ENCODE measurements at places on chromosomes 1 and 21. TPM values are rescaled to one million over a fixed set of nuclear protein-coding genes. Genes with fewer than 3 reads are reported as not detected.

Gene CLCA1
- total RNA-seq = not detected

Gene SLC1A7
- total RNA-seq = not detected

DNA sequence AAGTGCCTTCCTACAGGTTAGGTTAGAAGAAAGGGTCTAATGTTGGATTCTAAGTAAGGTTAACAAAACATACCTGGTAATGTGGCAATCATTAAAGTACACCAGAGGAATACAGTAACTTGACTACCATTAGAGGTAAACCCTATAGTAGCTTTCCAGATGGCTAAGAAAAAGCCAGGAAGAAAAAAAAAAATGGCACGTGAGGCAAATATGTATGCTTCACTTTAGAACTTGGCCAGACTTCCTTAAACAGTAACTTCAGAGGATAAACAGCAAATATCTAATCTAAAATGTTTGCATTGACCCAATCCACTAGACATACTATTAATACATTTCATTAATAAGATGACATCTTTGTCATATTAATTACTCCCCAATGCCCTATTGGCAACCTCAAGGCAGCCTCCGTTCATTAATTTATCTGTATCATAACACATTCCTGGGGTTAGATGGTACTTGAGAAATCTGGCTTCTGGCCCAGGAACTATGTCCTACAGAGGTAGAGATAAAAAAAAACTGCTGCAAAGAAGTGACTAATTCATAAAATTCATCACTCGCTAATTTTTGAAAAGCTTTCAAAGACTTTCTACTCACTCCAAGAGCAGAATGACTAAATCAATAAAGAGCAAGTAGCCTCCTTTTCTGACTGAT lies 5.8 kb downstream of the DCAF8 start:
- no peak for DNase-seq
- H3K4me1 ChIP-seq = peaks cover 26% of the 10 kb centered on the region
- H3K27ac ChIP-seq = no peak overlapping the region
- H3K27me3 ChIP-seq = no peaks in the 10 kb centered on the region
- no peak overlapping the region for H3K4me3 ChIP-seq

GRCh38 chr1:245325922-245326795 lies 171.4 kb downstream of the KIF26B start:
- no peak overlapping the region for H3K4me3 ChIP-seq
- no peak overlapping the region for H3K27ac ChIP-seq
- peaks cover 1% of the 10 kb centered on the region for H3K27me3 ChIP-seq

DNA sequence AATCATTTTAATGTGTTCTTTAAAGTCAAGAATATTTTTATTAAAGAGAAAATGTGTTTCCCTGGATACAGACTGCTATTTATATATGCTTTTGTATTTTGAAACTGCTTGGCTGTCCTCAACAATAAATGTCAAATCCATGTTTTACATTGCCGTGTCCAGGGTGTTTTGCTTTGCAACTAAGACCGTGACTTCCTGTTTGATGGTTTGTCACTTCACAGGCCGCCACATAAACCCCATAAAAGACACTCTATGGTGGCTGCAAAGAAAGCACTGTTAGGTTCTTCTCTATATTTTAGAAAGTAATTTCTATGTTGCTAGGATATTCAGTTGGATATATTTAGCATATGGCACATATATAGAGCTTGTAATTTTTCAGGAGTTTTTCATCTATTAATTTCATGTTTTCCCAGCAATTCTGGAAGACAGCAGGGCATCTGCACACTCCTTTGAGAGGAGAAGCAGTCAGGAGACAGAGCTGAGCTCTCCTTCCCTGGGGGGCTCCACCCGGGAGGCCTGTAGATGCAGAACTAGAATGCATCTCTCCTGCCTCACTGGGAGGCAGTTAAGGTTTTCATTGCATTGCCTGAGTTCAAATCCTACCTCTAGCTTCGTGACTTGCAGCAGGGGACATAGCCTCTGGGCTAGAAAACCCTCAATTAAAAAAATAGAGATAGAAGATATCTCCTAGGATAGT lies 33.1 kb downstream of the PRDM2 start:
- peak overlapping the region; percentile 61 for H3K4me3 ChIP-seq
- peaks cover 11% of the 10 kb centered on the region for H3K36me3 ChIP-seq
- peak; percentile 75 for DNase-seq
- H3K4me1 ChIP-seq = peaks cover 75% of the 10 kb centered on the region
- peak overlapping the region; percentile 86 for H3K27ac ChIP-seq

GRCh38 chr1:203596673-203597210 lies 29.9 kb upstream of the ATP2B4 start:
- peaks cover 36% of the 10 kb centered on the region for H3K4me1 ChIP-seq
- H3K27me3 ChIP-seq = peaks cover 4% of the 10 kb centered on the region
- H3K27ac ChIP-seq = no peak overlapping the region
- no peak for DNase-seq

Gene DEPDC1
- total RNA-seq = 28.7 TPM

DNA sequence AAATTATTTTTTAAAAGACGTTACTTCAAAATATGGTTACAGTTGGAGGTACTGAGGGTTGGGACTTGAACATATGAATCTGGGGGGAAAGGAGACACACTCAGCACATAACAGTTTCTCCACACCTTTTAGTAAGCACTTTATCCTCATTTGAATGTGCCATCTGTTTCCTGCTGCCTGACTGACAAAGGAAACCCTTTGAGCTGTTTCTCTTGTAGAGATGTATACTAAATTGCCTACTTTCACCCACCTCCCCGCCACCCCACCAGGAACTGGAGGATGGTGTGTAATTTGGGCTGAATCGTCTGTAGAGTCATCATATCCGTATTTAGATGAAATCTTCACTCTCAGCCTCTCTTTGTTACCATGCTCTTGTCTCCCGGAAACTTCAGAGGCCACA lies 108.1 kb downstream of the KAZN start:
- no peaks in the 10 kb centered on the region for H3K36me3 ChIP-seq
- no peak overlapping the region for H3K27ac ChIP-seq
- DNase-seq = no peak
- peaks cover 2% of the 10 kb centered on the region for H3K4me1 ChIP-seq
- no peaks in the 10 kb centered on the region for H3K27me3 ChIP-seq
- H3K4me3 ChIP-seq = no peak overlapping the region

- H3K27me3 ChIP-seq = no peaks in the 10 kb centered on the region
- H3K27ac ChIP-seq = peak overlapping the region; percentile 82
- peaks cover 79% of the 10 kb centered on the region for H3K36me3 ChIP-seq
- peak overlapping the region; percentile 35 for H3K4me3 ChIP-seq
- peaks cover 82% of the 10 kb centered on the region for H3K4me1 ChIP-seq
These were observed 32.3 kb downstream of the PTPRC start for GRCh38 chr1:198671136-198671535.

Gene HSD3B1
- total RNA-seq = not detected

Gene RGS8
- not detected for total RNA-seq

DNA sequence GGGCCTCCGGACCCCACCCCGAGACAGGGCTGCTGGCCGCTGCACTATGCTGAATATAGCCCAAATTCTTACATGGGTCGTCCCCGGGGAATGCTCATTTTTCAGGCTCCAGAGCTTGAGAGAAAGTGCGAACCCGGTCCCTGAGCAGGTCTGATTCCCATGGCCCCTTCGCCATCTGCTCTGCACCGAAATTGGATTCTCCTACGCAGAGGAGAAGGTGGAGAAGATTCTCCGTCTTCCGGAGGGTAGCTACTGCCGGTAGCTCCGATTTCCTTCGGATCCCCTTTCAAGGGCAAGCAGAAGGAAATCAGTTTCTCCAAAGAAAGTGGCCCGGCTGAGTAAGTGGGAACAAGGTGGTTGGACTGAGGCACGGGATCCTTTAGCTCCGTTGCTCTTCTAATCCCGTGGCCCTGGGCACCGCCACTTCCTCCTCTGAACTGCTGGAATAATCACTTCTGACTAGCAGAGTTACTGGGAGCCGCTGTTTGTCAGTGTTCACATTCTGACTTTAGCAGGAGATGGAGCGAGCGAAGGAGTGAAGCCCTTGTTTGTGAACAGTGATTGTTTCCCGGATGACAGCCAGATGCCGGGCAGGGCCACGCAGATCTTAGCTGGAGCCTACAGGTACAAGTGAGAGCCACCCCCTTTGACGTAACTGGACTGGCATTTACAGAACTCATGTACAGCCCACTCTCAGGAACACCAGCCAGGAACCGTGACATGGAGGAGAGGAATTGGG lies 1.1 kb upstream of the ZNF496 start:
- H3K4me1 ChIP-seq = peaks cover 71% of the 10 kb centered on the region
- peak overlapping the region; percentile 47 for H3K27ac ChIP-seq
- DNase-seq = no peak
- H3K27me3 ChIP-seq = no peaks in the 10 kb centered on the region

Gene PPM1J
- not detected for total RNA-seq

- H3K27me3 ChIP-seq = no peaks in the 10 kb centered on the region
- peaks cover 7% of the 10 kb centered on the region for H3K36me3 ChIP-seq
- H3K4me1 ChIP-seq = peaks cover 63% of the 10 kb centered on the region
These were observed 2.7 kb downstream of the ZBTB7B start for GRCh38 chr1:155005076-155006011.

DNA sequence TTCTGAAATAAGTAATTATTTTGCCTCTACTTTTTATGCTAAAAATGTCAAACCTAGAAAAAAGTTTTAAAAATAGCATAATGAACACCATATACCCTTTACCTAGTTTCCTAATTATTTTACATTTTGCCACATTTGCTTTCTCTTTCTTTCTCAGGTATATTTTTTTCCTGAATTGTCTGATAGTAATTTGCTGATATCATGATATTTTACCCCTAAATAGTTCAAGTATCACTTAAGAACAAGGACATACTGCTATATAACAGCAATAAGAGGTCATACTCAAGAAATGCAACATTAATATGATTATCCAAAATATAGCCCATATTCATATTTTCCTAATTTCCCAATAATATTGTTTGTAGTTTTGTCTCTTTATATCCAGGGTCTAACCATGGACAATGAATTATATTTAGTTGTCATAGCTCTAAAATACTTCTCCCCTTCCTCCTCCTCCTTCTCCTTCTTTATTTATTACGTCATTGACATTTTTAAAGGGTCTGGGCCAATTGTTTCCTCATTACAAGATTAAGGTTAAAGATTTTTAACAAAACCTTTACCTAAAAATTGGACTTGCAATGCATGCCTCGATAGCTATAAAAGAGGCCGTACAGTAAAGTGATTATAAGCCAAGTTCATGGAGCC lies 20.3 kb upstream of the SMYD2 start:
- DNase-seq = no peak
- peaks cover 49% of the 10 kb centered on the region for H3K27me3 ChIP-seq
- no peak overlapping the region for H3K27ac ChIP-seq
- no peak overlapping the region for H3K4me3 ChIP-seq

Gene HEYL
- not detected for total RNA-seq

DNA sequence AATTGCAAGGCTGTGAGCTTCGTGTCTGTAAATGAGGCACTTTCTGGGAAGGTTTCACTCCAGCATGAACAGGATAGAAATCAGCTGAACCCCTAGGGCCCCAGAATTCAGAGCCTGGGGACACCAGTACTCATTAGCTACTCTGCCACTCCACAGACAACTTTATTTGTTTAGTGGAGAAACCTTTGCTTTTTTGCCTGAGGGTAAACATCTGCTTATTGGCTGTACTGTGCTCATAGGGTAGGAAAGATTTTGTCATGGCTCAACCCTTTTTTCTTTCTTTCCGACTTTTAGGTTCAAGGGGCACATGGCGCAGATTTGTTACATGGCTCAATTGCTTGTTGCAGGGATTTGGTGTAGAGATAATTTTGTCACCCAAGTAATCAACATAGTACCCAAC lies 138.4 kb upstream of the BACE2 start:
- no peak for DNase-seq
- no peak overlapping the region for H3K27ac ChIP-seq
- H3K27me3 ChIP-seq = peaks cover 7% of the 10 kb centered on the region
- H3K4me1 ChIP-seq = no peaks in the 10 kb centered on the region

DNA sequence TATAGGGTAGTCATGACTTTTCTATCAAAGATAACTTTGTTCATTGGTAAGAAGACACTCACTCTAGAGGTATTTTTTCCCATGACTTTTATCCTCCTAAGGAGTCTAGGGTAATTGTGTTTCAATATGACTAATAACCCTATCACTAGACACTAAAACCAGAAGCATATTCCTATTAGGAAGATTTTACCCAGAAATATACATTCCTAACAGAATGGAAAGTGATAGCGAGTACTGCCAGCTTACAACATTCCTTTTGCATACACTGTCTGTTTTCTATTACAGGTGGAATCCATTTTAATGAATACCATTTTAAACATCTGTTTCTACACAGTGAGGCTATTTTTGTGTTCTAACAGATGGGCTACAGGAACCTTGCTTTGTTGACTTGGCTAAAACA lies 31.4 kb upstream of the C1orf185 start:
- peaks cover 21% of the 10 kb centered on the region for H3K27me3 ChIP-seq
- no peak for DNase-seq
- H3K36me3 ChIP-seq = no peaks in the 10 kb centered on the region
- no peaks in the 10 kb centered on the region for H3K4me1 ChIP-seq

Gene SLAMF1
- total RNA-seq = 48.5 TPM

Gene TMIGD3
- not detected for total RNA-seq

Gene SLAMF9
- total RNA-seq = not detected

DNA sequence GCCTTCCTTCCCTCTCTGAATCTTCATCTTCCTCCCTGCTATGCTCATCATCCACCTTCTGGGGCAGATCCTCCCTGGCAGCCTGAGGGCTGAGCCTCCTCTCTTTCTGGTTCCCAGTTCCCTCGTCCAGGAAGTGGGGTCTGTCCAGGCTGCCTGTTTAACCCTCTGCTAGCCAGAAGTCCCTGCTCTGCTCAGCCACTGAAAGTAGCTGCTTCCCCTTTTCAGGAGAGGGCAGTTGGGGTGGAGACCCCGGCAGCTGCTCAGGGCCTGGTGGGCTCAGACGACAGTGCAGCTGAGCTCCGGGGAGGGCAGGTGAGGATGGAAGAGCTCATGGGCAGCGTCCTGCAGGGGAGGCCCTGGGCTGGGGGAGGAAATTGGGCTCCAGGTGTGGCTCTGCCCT lies 43.1 kb upstream of the ETV3 start:
- no peaks in the 10 kb centered on the region for H3K36me3 ChIP-seq
- no peak overlapping the region for H3K4me3 ChIP-seq
- DNase-seq = no peak

DNA sequence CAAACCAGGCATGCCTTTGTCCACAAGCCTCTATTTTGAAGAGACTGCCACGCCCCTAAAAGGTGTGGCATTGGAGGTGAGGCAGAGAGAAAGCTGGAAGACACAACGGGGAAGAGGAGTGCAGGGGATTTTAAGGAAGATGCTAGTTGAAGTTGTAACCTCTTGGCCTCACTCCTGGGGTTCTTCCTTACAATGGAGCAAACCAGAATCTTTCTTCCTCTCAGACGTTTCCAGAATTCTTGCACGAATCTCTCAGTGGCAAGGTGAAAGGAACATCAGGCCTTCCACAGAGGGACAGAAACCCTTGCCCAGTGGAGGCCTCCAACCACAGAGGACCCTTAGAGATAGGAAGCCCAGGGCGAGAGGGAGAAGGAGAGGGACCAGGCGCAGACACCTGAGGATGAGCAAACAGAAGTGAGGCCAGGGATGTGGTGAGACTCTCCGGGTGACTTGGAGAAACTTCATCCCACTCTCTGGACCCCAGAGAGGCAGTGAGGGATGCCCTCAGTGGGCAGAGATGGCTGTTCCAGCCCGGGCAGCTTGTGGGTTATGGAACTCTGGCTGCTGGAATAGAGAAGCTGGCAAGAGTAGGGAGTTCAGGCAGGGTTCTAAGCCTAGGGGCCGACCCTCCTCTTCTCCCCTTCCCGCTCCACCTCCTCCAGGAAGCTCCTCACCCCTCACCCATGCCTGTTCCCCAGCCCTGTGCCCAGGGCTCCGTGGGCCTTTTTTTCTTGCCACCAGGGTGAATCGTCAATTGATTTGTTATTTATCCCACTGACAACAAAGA lies 136.8 kb upstream of the RUNX3 start:
- peaks cover 29% of the 10 kb centered on the region for H3K4me1 ChIP-seq
- H3K27ac ChIP-seq = no peak overlapping the region
- DNase-seq = no peak
- H3K27me3 ChIP-seq = peaks cover 11% of the 10 kb centered on the region

GRCh38 chr1:173009597-173009996 lies 41.1 kb downstream of the TNFSF18 start:
- peaks cover 3% of the 10 kb centered on the region for H3K36me3 ChIP-seq
- no peaks in the 10 kb centered on the region for H3K27me3 ChIP-seq
- H3K27ac ChIP-seq = no peak overlapping the region
- no peak overlapping the region for H3K4me3 ChIP-seq
- peaks cover 27% of the 10 kb centered on the region for H3K4me1 ChIP-seq

Measured in activated CD8-positive, alpha-beta T cell treated with anti-CD3 and anti-CD28 coated beads, Interleukin-2, amount 10 ng/mL, durations not matched to agents 7 days and 5 days (primary cell).